ENCODE measurements at places on chromosomes 2 and 18.

DNA sequence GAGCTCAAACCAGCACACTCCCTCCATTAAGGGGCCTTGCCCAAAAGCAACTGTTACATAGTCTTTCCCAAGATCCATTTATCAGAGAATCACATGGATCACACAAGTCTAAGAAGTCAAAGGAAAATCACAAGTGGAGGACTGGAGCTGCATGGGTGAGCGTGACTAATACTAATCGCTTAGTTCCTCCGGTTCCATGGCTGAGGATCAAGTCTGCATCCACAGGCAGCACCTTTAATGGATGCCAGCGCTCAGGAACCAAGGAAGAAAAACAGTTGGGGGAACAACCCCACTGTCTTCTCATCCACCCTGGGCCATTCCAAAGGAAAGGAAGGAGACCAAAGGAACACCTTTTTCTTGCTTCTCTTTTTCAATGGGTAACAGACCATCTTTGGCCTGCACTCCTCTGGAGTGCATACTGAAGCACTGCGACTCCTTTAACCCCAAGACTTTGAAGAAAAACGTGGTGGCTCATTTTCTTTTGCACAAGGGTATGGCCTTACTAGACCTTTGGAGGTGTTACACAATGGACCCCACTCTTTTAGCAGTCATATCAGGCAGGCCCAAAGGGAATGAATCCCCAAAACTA, 9.2 kb upstream of the WDR33 start:
- DNase-seq, result no peak

GRCh38 chr2:190663839-190664238, 15.0 kb downstream of the NAB1 start:
- no peak for DNase-seq

DNA sequence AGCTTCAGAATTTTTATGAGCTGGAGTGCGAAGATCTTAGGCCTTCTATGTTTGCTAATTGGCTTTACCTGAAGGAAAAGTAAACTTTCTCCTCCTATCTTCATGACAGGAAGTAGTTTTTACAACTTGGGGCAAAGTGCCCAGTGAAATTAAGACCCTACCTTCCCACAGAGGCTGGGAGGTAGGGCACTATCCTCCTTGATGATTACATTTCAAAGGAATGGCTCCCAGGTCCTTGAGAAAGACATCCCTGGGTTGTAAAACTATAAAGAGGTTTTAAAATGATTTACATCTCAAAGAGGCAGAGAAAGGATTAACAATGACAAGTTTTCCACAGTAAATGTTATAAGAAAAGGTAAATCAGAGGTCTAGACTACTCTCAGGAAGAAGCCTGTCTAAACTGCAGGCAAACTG, 155.8 kb downstream of the CDH7 start:
- DNase-seq, result no peak

DNA sequence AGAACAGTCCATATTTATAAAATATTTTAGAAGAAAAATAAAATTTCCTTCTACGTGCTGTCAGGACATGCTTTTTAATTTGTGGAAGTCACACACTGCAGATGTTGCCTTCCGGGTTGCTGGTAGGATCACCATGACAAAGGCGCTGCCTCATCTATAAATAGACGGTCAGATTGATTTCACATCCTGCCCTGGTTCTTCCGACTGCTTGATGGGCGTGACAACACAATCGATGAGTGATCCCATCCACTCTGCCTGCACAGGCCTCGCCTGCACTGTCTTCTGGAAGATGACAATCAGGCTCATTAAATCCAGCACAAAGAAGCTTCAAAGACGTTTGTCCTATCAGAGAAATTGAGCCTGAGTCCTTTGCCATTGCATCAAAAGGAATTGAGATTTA, 318.9 kb upstream of the TRIB2 start:
- no peak for DNase-seq

- no peak for DNase-seq
These were observed at the start of gene SLC19A3 for GRCh38 chr2:227717687-227718567. SLC19A3 (minus strand) TSS chr2:227718028; CDS start chr2:227702318, 15,710 bp downstream.

DNA sequence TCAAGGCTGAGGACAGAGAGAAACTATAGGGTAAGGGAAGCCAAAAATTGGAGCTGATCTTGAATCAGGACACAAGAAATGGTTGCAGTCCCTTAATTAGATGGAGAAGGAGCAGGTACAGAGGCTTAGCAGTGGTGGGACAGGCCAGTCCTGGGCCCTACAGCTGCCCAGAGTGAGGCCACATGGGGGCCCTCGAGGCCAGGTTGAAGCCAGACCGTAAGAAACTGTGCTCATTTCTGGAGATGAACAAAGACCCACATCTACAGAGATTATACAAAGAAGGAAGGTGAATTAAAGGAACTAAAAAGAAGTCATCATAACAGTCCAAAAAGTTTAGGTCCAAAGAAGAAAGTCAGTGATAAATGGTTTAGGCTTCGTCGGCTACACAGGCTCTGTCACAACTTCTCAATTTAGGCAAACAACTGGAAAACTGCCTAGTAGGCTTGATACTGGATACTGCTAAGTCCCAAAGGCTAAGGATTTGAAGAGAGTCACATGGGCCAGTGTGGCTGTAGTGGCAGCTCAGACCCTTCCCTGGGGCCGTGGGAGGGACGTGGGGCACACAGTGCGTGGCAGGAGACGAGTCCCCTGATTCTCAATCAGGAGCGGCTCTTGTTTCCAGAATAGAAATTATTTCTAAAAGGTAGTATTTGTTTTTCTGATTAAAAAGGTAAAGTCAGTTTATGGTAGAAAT, 50.4 kb upstream of the CNGA3 start:
- DNase-seq, result no peak

GRCh38 chr18:33755391-33755790, 177.4 kb downstream of the ASXL3 start:
- no peak for DNase-seq

- DNase-seq, result no peak
These were observed 59.1 kb upstream of the PELI1 start for GRCh38 chr2:64203131-64203857.

DNA sequence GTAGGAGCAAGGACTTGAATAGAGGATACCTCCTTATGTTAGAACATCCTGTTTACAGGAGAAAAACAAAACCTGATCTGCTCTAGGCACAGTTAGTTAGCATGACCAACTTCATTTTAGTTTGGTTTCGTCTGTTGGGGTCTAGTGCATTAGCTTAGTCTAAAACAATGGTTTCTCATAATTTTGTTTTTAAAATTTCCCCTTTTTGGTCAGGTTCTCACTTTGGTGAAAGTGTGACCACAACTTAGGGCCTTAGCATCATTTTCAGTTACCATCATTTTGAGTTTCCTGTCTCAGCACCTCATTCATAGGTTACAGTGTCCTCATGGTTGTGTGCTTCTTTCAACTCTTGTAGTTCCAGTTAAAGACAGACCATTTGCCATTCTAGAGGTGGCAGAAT, 1277.0 kb upstream of the SLC39A10 start:
- DNase-seq, result no peak

- no peak for DNase-seq
These were observed 38.3 kb downstream of the CRACDL start for GRCh38 chr2:98897746-98898145.

DNA sequence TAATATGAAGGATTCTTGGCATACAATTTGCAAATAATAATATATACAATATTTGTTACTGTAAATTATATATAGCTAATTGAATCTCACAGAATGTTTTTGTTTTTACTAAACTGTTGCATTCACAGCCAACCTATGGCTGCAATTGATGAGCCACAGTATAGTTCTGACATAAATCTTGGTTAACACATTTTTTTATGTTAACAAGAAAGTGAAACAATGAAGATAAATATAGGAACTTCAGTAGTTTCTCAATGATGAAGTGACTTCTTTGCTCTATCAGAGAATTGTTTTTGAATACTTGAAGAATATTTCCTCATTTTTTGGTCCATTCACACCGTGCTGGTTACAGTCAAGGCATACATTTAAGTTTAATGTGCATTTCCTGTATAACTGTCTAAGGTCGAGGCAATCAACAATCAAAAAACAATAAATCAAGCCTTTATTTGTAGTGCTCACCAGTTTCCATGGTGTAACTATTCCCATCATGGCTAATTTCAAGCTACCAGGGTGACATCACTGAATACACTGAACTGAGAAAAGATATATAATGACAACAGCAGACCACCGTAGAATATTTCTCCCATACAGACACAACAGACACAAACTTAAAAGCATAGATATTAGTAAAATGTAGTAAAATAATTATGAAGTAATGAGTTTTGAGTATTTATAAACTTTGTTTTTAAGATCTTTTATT, 12.9 kb upstream of the ETAA1 start:
- no peak for DNase-seq

DNA sequence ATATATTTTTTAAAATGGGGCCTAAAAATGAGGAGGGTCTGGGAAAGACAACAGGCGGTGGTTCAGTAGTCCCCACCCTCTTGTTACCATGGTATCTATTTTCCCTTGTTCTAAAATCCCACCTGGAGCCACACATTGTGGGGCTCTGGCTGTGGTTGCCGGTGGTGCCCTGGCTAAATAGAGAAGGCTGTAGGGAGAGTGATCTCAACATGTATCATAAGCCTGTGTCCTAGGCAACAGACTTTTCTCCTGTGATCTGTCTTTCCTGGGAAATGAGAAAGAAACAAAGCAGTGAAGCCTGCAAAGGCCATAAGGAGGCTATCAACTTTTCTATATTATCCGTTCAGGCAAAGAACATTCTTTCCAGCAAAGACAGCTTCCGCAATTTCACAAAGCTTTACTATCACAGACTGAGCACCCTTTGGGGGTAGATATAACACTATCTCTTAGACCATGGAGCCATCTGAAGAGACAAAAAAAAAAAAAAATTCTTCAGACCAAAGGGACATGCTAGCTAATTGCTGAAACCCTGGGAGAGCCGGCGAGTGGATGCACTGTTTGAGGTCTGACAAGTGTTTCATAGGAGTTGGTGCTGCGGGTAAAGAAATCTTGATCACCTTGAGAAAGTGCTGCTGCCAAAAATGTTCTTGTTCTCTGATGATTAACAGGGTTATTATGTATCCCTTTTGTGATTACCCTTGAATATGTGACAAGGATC, 879.2 kb upstream of the DDX18 start:
- DNase-seq, result no peak

GRCh38 chr18:10850840-10851239, 298.5 kb downstream of the PIEZO2 start:
- DNase-seq, result no peak

- DNase-seq, result peak; percentile 35
These were observed at the start of gene RNF144A for GRCh38 chr2:6917071-6917760. RNF144A (plus strand) TSS chr2:6917412; CDS start chr2:6996927, 79,515 bp downstream.

DNA sequence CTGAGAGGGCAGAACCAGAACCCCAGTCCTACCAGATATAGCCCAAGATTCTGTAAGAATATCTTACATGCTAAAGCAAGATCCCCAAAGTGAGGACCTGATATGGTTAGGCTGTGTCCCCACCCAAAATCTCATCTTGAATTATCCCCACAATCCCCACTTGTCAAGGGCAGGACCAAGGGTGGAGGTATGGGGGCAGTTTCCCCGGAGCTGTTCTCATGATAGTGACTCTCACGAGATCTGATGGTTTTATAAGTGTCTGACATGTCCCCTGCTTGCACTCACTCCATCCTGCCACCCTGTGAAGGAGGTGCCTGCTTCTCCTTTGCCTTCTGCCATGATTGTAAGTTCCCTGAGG, 19.9 kb downstream of the TTC32 start:
- DNase-seq, result no peak

DNA sequence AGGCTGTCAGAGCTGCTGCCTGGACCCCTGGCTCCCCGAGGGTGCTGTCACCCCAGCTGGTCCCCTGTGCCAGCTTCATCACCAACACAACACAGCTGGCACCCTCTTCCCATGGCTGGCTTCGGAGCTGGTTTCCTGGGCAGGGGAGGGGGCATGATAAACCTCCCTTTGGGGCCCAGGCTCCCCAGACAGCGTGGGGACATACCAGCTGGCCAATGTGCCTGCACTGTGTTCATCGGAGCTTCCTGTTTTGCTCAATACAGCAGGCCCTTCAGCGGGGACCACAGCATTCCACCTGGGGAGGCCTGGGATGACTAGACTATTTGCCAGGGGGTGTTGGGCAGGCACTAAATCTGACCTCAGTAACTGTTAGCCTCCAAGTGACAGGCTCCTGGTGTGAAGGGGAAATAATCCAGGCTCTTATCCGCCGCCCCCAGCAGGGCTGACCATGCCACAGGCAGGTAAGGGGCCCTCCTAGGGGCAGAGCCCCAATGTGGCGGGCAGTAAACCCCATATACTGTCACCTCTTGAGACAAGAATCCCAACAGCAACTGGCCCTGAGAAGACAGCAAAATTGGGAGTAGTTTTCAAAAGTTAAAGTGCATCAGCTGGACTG, 44.6 kb downstream of the EMX1 start:
- no peak for DNase-seq

DNA sequence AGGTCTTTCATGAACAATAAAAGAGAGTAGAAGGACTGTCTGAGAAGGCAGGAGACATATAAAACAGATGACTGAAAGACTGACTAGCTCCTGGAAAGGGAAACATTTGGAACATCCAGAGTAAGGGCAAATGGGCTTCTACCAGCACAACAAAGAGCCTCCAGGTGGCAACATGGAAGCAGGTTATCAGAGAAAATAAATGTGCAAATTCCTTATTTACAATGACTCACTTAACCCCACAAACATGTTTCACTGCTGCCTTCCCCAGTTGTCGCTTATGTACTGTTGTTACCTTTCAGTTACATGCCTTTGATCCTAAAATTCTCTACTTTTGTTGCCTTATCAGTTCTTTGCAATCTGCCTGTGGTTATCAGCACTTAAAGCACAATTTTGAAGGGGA, 117.0 kb downstream of the HIBCH start:
- DNase-seq, result no peak

DNA sequence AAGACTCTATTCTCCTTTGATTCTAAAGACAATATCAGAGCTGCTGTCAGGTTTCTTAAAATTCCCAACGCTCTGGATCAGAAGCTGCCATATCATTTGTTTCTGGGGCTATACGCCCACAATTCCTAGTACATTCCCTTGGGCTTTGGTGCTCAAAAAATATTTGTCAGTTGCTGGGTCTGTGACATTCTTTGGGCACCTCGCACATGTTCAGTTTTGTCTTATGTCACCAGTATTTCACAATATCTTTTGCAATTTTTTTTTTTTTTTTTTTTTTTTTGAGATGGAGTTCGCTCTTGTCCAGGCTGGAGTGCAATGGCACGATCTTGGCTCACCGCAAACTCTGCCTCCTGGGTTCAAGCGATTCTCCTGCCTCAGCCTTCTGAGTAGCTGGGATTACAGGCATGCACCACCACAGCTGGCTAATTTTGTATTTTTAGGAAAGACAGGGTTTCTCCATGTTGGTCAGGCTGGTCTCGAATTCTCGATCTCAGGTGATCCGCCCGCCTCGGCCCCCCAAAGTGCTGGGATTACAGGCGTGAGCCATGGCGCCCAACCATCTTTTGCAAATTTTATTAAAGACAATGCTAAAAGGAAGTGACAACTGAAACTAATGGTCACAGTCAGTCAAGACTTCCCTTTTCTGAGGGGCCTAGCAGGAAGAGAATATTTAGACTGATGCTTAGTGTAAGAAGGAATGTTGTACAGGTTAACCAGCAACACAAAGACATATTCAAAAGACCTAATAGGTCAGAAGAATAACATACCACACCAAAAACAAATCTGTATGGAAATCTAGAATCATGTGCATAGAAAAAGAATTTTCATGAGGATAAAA, 6.8 kb downstream of the ZNF397 start:
- DNase-seq, result peak; percentile 9

All from GDM1 (cell line).